Left cardiac atrium (tissue), 4 donors: ENCODE measurements at places on chromosomes 12 and 14.
A peak's percentile ranks its signal among the peaks of the same experiment; 100 is the strongest.

DNA sequence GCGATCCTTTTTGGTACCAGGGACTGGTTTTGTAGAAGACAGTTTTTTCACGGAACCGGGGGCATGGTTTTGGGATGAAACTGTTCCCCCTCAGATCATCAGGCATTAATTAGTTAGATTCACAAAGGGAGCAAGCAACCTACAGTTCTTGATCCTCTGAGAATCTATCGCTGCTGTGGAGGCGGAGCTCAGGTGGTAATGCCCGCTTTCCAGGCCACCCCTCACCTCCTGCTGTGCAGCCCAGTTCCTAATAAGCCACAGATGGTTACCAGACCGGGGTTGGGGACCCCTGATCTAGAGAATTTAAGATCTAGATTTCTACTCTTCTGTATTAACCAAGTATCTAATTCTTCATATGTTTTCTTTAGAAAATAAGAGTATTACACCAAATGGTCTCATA lies 4.8 kb downstream of the ARHGAP5 start:
- DNase-seq: no peak

GRCh38 chr12:8014836-8015235 lies 17.7 kb upstream of the FOXJ2 start:
- no peak for DNase-seq

- no peak for DNase-seq
These were observed 210.6 kb upstream of the DIO3 start for GRCh38 chr14:101350691-101351090.

DNA sequence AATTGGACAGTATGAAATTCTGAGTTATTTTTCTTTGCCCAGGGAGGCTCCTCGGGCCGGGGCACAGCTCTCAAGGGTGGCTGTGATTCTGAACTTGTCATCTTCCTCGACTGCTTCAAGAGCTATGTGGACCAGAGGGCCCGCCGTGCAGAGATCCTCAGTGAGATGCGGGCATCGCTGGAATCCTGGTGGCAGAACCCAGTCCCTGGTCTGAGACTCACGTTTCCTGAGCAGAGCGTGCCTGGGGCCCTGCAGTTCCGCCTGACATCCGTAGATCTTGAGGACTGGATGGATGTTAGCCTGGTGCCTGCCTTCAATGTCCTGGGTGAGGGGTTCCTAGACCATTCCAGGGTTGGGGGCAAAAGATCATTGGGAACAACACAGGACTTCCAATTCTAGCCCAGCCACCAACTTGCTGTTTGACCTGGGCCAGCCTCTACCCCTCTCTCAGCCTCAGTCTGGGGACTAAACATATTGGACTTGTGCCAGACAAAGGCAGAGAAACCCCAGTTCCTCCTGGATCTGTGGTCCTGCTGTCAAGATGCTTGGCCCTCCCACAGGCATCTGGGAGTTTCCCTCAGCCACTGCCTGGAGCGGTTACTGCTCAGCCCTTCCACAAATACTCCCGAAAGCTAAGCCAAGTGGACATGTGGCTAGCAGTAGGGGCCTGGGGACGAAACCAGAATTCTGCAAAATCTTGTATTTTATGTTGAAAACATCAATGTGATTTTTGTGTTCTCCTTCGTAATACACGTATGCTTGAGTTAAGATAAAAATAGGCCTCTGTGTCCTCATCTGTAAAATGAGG lies 3.5 kb downstream of the OAS3 start:
- no peak for DNase-seq

DNA sequence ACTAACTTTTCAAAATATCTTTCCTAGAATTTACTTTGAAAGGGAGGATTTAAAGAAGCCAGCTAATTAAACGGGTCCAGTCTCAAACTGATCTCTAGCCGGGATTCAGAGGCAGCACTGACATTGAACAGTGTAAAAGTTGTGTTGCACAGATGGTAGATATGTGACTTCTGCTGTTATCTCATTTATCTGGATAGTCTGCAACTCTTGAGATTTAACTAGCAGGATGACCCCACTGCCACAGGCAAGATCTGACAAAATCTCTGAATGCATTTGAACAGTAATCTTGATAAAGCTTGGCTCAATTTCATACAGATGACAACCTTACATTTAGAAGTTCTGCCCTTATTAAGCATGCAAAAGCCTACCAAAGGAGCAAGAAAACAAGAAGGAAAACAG lies 138.0 kb upstream of the CPNE8 start:
- DNase-seq: no peak

DNA sequence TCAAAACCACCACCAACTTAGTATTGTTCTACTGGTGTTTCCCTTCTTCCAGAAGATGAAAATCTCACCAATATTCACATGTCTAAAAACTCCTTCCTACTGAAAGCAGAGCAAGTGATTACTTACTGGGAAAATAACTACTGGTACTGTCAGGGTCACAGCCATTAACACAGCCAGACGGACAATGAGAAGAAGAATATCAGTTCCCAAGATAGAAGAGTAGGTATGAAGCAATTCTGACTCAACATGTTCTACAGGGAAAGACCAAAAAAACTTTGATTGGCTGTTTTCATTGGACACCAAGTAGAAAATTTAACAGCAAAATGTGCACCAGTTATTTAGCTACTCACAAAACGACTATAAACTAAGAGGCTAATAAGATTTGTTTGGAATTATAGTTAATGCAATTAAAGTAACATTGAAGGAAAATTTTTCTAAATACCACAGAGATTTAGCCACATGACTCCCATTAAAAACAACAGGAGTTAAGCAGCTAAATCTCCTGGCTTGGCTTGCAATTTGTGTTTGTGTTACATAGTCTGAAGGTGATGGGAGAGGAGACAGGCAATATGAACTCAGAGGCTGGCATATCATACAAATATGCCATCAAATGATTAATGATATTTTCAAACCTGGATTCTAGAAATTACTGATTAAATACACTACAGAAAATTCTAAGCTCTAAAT lies 9.5 kb downstream of the SLC38A2 start:
- no peak for DNase-seq

- peak; percentile 38 for DNase-seq
These were observed 348.3 kb downstream of the ZFP36L1 start for GRCh38 chr14:68444449-68445168.

DNA sequence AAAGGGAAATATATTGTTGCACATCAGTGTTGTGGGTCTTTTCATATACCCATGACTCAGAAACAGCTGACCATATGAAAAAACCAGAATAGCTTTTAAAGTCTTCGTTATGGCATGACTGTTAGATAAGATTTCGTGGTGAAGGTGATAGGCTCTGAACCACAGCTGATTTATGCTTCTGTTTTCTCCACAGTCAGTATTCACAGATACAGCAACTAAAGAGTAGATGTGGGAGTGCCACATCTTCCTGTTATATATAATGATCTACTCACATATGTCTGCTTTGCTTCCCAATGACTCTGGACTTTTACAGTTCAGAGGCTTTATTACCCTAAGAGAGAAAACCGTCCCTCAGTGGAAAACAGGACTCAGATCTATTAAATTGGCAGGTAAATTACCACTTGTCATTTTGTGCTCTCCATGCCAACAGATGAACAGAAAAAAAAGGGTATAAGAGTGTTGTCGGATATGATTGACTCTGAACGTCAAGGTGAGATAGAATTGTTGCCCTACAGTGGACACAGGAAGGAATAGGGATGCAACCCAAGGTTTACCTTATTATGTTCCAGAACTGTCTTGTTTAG lies 1037.1 kb downstream of the GALC start:
- no peak for DNase-seq

- peak; percentile 90 for DNase-seq
These were observed at the start of gene KDM5A for GRCh38 chr12:389142-390096. Gene KDM5A (minus strand): TSS chr12:389320. CDS start chr12:389091, 229 bp downstream.

- DNase-seq: no peak
These were observed 2.3 kb upstream of the GPR162 start for GRCh38 chr12:6819106-6820030.

- DNase-seq: no peak
These were observed 49.1 kb upstream of the ANO4 start for GRCh38 chr12:100745378-100746071.

DNA sequence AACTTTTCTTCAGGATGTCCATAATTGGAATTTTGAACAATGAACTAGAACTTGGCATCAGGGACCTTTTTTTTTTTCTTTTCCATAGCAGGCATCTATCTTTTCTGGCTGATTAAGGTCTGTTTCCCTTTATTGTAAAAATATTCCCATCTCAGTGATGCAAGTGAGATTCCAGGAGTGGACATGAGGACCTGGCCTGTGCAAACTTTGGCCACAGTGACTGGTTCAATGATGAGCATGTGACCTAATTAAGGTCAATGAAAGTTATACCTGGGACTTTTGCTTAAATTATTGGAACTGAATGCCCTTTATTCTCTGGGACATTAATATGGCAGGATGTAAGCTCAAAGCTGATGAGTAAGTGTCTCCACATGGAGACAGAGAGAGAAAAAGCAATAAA lies 83.8 kb downstream of the DIO2 start:
- no peak for DNase-seq
